ENCODE measurements at places on chromosomes 12 and 14. TPM values are rescaled to one million over a fixed set of nuclear protein-coding genes. Genes with fewer than 3 reads are reported as not detected.
A peak's percentile ranks its signal among the peaks of the same experiment; 100 is the strongest.

DNA sequence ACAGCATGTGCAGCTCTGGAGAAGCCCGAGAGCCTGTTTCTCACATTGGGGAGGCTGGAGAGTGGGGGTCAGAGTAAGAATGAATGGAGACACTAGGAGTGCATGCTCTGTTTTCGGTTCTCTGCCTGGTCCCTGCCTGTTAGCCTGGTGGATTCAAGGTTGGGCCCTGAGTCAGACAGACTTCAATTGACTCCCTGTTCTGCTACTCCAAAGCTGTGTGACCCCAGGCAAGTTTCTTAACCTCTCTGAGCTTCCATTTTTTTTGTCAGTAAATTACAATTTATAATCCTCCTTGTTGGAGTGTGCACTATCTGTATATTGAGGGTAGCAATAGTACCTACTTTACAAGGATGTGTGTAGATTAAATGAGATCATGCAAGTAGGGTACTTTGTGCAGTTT is 102.6 kb upstream of the ESRRB start:
- H3K27me3 ChIP-seq: no peaks in the 10 kb centered on the region
- DNase-seq: peak; percentile 0
- no peak overlapping the region for H3K4me3 ChIP-seq
- no peaks in the 10 kb centered on the region for H3K4me1 ChIP-seq
- H3K36me3 ChIP-seq: no peaks in the 10 kb centered on the region

DNA sequence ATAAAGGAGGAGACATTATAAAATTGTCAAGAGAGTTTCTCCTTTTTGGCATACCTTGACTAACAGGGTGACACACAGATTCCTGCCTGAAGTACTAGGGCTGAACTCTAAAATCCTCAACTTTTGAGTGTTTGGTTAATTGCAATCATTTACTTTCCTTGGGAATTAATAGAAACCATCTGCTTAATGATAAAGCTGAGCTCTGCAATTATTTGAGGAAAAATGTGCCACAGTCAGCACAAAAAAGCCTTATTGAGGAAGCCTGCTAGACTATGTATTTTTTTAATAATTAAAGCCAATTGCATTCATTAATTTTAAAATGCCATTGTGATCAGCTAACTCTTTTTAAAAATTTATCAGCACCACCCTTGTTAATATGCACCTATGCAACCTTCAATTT is 38.7 kb downstream of the PRICKLE1 start:
- no peaks in the 10 kb centered on the region for H3K27me3 ChIP-seq
- H3K4me3 ChIP-seq: no peak overlapping the region
- H3K36me3 ChIP-seq: no peaks in the 10 kb centered on the region
- no peak overlapping the region for H3K27ac ChIP-seq
- H3K4me1 ChIP-seq: no peaks in the 10 kb centered on the region

- H3K36me3 ChIP-seq: no peaks in the 10 kb centered on the region
- H3K4me1 ChIP-seq: no peaks in the 10 kb centered on the region
- no peak overlapping the region for H3K27ac ChIP-seq
- DNase-seq: no peak
Measured at GRCh38 chr12:31872831-31873604, 86.2 kb upstream of the RESF1 start.

DNA sequence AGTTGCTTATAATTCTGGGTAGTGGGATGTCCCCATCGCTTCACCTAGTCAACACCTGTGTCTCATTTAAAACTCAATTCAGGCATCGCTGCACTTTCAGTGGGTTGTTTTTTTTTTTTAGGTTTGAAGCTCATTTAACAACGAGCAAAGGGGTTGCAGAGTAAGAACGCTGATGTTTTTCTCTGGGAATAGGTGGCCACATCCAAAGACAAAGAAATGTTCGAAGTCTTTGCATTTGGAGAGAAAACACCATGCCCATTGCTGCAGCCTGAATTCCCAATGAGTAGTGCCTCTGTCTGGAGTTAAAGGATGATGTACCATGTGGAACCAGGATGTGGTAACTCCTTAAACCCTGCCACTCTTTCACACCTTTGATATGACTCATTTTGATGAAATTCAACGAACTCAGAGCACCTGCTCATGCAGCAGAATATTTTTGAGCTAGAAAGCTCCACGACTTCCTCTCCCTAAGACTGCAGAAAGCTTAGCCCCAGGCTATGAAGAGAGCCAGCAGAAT is 35.1 kb upstream of the BATF start:
- no peaks in the 10 kb centered on the region for H3K27me3 ChIP-seq
- H3K4me3 ChIP-seq: no peak overlapping the region
- H3K27ac ChIP-seq: no peak overlapping the region
- H3K4me1 ChIP-seq: no peaks in the 10 kb centered on the region
- no peak for DNase-seq

DNA sequence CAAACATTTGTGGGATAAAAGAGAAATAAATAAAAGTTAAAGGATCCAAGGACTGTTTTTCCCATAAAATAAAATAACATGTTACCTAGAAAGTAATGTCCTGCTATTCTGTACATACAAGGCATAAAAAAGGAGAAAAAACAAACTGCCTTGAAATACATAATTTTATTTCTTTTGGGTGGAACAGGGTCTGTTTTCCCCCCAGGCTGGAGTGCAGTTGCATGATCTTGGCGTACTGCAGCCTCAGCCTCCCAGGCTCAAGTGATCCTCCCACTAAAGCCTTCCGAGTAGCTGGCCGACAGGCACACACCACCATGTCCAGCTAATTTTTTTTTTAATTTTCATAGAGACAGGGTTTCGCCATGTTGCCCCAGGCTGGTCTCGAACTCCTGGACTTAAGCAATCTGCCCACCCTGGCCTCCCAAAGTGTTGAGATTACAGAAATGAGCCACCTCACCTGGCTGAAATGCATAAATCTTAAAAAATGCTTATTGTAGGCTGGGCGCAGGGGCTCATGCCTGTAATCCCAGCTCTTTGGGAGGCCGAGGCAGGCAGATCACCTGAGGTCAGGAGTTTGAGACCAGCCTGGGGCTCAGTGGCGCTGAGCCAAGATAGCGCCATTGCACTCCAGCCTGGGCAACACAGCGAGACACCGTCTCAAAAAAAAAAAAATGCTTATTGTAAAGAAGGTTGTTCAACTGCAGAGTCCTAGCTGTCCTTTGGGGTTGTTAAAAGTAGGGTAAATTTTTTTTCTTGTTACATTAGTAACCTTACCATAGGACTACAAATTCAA is 4.1 kb upstream of the TUBA1C start:
- peak overlapping the region; percentile 31 for H3K27ac ChIP-seq
- H3K4me3 ChIP-seq: no peak overlapping the region
- H3K36me3 ChIP-seq: no peaks in the 10 kb centered on the region
- H3K27me3 ChIP-seq: no peaks in the 10 kb centered on the region
- no peak for DNase-seq

- H3K27ac ChIP-seq: no peak overlapping the region
- H3K4me3 ChIP-seq: no peak overlapping the region
- H3K36me3 ChIP-seq: no peaks in the 10 kb centered on the region
- no peaks in the 10 kb centered on the region for H3K4me1 ChIP-seq
Measured at GRCh38 chr12:131432532-131433260, 278.2 kb upstream of the SFSWAP start.

GRCh38 chr12:26938701-26939062 is 412 bp downstream of the FGFR1OP2 start:
- H3K27ac ChIP-seq: peak overlapping the region; percentile 92
- no peaks in the 10 kb centered on the region for H3K27me3 ChIP-seq

Gene ARG2
- total RNA-seq: 1.6 TPM

Gene FGF23
- total RNA-seq: not detected

Gene JDP2
- 54.9 TPM for total RNA-seq
